ENCODE measurements at places on chromosomes 12 and 14.

- DNase-seq, result no peak
Observed at GRCh38 chr14:52377940-52378339, 63.8 kb downstream of the PTGER2 start.

GRCh38 chr12:88571543-88571942, 8.7 kb downstream of the KITLG start:
- no peak for DNase-seq

DNA sequence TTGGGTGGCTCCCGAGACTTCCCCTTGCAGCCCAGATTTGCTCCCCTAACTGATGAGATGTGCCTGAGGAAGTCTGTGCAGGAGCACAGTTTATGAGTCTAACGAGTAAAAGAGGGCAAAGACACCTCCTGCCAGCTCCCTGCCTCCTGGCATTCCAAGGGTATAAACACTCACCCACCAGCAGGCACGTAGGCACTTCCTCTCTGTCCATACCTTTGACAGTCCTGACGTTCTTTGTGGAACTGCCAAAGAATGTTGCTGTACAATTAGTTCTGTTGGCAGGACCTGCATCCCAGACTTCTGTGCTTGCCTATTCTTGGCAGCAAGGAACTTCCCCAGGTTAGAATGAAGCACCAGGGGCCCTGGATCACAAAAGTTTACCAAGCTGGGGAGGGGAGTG, 889.3 kb downstream of the BCL11B start:
- DNase-seq, result no peak

DNA sequence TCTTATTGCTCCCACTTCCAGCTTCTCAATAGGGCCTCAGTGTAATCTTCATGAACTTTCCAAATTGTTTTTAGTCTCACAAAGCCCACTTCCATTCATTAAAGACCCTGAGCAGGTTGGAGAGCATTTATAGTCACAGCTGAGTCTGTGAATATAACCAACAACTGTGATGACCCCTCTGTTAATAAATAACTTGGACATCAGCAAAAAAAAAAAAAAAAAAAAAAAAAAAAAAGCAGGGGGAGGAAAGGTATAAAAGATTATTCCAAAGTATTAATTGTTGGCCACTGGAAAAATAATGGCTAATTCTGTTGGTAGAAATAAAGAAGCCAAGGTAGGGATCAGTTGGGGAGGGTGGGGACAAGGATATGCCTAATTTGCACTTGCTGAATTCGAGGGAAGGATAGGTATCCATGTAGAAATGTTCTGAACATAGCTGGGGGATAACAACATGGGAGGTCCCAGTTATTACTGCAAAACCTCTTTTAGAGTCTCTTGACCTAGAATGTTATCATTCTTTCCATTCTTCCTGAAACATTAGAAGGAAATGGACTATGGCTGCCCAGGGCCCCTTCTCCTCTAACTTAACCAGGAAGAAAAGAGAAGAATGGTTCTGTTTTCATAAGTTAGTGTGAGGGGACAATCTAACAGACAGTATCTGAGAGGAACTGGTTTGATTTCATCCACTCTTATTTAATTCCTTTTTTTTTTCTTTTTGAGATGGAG, 56.5 kb downstream of the SAMD4A start:
- DNase-seq, result no peak

GRCh38 chr12:118374909-118375308, 1.4 kb upstream of the SUDS3 start:
- DNase-seq, result no peak

- no peak for DNase-seq
Observed at GRCh38 chr12:124046456-124046740, 73.4 kb downstream of the ZNF664 start.

DNA sequence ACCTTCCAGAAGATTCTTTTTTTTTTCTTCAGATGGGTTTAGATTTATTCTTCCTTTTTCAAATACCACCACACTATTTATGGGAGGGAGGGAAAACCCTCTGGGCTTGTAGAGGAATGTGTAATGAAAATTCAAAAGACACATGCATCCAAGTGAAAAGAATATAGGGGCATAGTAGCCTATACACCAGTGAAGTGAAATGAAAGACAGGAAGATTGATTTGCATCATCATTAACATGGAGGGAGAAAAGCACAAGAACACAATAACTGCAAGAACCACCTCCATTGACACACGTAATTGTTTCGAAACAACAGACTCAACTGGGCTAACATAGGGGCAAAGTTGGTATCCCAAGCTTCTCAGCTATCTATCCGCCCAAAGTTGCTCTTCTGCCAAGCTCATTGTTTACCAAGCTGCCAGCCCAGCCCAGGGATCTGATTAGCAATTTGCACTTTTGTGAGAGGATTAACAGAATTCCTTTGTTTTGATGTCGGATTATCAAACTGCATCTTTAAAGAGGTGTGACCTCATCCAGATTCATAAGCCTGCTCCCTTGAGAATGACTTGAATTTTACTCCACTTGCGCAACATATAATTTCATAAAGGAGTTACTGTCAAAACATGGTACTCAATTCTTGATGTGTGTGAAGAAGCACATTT, 430.5 kb upstream of the SOX5 start:
- DNase-seq, result no peak
